ENCODE measurements at places on chromosomes 1 and 21. TPM values are rescaled to one million over a fixed set of nuclear protein-coding genes. Genes with fewer than 3 reads are reported as not detected.

Gene DENND2C
- total RNA-seq = 2.3 TPM

Gene PPIAL4G
- total RNA-seq = not detected

Gene ATP5PB
- total RNA-seq = 162 TPM

Gene OLFM3
- 7.5 TPM for total RNA-seq

Gene MRPL39
- total RNA-seq = 23.8 TPM

Gene PRAMEF2
- total RNA-seq = not detected

Gene TRIM46
- 6.3 TPM for total RNA-seq

Gene TMEM82
- total RNA-seq = not detected

Gene NTNG1
- 0.73 TPM for total RNA-seq

Gene RXRG
- 1.0 TPM for total RNA-seq

Gene KRTAP21-2
- not detected for total RNA-seq

Gene TPRG1L
- 15.9 TPM for total RNA-seq

Gene DRAXIN
- total RNA-seq = 1.1 TPM

Gene CAPN9
- total RNA-seq = 0.77 TPM

All from mesothelial cell of epicardium (in vitro differentiated cells).